ENCODE measurements at places on chromosomes 2 and 18.

GRCh38 chr2:102083393-102083703 lies 59.2 kb upstream of the IL1R1 start:
- no peak for DNase-seq

- no peak for DNase-seq
Observed at GRCh38 chr2:212484563-212485080, 54.0 kb downstream of the ERBB4 start.

DNA sequence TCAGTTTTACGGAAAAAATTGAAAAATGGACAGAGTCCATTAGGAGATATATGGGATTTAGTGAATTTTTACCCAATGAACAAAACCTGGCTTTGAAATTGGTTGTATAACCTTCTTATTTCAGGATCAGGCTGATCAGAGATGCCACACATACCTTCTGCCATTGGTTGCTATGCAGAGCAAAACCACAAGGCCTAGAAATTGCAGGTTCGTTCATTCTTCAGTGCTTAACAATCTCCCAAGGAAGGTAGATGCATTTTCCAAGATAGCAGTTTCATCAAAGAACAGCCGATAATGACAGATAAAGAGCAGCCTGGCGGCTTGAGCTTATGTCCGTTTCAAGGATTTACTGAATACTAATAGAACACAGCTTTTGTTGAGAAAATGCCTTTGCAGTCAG lies 868.8 kb downstream of the EPHA4 start:
- DNase-seq = no peak

DNA sequence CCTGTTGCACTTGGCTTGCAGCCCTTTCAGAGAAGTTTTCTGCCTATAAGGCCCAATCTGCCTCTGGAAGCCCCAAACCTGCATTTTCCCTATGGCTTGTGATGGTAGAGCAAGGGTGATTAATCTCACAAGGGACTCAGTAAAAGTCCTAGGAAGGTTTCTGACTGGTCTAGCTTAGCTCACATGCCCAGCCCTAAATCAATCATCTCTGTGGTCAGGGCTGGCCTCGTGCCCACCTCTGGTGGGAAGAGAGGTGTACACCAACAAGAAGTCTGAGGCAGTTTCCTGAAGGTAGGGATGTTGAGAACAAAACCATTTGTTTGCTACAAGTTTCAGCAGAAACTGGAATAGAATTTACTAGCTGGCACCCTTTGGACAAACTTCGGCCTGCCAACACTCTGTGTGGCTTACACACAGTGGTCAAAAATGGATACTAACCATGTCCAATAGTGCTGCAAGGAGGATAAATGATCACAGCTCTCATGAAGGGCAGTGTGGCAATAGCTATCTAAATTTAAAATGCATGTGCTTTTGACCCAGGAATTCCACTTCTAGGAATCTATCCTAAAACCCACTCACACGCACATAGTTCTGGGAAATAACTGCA lies 96.4 kb downstream of the EN1 start:
- DNase-seq = no peak

- no peak for DNase-seq
Observed at GRCh38 chr2:171963198-171963597, 36.6 kb upstream of the METAP1D start.

GRCh38 chr2:29841386-29842004 lies 79.9 kb downstream of the ALK start:
- DNase-seq = peak; percentile 30

DNA sequence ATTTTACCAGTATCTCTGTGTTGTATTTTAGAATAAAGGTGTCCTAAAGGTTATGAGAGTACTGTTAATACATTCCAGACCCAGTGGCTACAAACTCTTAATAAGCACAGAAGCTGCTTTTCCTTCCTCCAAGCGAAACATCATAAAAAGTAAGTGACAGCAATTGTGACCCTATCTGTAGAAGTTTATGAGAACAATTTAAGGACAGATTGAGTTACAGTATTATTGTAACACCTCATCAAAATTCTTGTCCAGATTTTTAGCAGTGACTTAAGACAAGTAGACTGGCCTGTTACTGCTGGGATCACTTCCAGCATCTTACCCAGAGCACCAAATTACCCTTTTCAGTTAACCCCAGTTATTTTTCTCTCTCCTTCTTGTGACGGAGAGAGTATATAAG lies 154.6 kb downstream of the ERBB4 start:
- no peak for DNase-seq
